ENCODE measurements at places on chromosomes 2 and 18.

DNA sequence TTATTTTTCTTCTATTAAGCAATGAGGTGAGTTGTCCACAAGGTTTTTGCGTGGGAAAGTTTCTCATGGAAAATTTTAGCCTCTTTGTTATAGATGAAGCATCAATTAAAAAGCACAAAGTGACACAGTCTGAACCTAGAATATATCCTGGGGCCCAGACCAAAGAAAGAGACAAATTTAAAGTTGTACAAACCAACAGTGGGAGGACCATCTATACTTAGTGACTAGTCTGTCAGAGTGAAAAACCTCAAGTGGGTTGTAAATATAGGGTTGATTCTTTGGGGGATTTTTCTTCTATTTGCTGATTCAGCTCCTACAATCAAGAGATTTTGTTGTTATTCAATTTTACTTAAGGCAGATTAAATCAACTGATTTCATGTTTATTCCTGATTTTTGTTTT, 256.2 kb downstream of the SATB2 start:
- DNase-seq: no peak

DNA sequence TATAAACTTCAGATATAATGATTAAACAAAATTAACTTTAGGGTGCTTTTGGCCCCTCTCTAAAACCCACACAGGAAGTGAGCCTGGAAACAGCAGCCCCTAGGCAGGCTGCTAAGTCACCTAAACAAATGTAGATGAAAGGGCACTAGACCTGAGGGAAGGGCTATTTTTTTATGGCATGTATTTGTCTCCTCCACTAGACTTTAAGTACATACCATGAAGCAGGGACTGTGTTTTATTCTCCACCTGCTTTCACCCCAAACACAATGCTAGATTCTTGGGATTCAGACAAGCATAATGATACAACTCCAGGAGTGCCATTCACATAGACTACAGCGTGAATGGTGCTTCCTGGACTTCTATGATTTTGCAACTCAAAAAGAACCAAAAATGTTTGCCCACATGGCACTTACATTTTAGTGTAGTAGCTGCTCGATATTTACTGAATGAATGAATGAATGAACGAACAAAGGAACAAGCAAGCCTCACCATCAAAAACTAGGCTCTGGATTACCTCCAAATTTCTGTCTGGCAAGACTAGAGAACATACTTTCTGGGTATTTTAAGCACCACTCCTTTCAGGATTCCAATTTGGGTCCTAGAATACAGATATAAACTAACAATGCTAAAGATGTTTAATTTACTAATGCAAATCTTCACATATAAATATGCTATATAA, 10.1 kb downstream of the ATAD2B start:
- DNase-seq: no peak

DNA sequence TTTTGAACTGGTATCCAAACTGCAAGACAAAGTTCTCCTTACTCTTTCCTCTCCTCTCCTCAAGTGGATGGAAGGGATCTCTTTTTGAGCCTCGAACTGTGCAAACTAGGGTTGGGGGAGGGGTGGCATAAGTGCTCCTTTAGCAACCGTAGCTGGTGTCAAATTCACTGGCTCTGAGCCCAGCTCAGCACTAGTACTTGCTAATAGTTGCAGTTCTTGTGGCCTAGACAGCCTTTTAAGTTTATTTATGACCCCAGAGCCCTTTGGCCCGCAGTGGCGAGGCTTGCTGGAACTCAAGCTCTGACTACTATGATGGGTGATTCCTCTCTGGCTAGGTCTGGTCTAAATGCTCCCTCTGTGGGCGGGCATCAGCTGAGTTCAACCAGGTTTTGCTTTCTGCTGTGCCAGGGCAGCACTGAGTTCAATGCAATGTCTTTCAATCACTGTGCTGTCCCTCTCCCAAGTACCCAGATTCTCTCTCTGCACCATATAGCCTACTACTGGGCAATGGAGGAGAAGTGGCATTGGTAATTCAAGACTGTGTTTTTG, 528.4 kb upstream of the SYT4 start:
- DNase-seq: no peak

GRCh38 chr2:228614741-228615140, 433.3 kb upstream of the SPHKAP start:
- no peak for DNase-seq

- no peak for DNase-seq
Observed at GRCh38 chr2:62774555-62775366, 69.2 kb downstream of the EHBP1 start.

GRCh38 chr2:224658780-224659405, 57.3 kb downstream of the CCDC195 start:
- DNase-seq: no peak

DNA sequence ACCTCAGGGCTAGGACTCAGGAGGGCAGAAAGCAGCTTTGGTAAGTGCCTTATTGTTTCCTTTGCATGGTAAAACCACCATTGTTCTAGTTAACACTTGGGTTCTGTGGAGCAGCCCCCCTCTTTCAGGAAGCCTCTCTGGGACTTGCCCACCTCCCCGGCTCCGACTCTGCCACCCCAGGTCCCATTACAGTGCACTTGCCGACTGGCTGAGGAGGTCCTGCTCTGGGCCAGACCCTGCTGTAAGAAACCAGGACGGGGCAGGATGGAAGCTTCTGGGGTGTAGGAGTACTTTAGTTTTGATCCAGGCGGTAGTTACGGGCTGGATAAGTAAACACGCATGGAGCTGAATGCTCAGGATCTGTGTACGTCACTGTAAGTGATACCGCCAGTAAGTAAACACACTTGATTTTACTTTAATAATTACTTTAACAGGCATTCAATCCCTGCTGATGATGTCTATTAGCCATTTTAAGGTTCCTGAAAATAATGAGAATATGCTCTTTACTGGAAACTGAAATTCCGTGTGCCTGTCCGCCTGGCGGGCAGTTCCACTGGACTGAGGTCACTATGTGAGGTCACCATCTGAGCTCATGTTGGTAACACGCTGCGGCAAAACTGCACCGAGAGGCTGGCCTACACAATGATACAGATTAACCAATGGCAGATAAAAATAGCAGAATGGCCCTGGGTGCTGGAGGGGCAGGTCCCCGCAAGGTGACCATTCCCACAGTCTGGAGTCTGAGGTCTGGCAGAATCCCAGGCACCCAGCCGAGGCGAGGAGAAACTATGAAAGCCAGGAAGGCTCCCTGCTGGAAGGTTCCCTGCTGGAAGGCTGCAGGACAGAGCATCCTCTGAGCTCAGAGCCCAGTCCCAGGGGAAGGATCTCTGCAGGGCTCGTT, 25.2 kb downstream of the HS1BP3 start:
- DNase-seq: no peak

DNA sequence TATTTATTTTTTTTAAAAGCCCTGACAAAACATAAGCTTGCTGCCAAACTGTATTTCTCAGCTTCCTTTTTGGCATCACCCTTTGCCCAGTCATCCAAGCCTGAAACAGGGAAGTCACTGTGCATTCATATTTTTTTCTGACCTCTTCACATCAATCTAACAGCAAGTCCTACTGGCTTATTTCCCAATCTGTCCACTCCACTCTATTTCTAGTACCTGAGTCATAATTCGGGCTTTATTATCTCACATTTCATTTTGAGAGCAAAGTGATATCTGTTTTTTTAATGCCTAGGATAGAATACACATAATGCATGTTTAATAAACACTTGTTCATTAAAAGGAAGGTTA, 5.1 kb downstream of the HNMT start:
- DNase-seq: no peak

- DNase-seq: no peak
Observed at GRCh38 chr2:20169796-20170703, 54.9 kb downstream of the SDC1 start.

DNA sequence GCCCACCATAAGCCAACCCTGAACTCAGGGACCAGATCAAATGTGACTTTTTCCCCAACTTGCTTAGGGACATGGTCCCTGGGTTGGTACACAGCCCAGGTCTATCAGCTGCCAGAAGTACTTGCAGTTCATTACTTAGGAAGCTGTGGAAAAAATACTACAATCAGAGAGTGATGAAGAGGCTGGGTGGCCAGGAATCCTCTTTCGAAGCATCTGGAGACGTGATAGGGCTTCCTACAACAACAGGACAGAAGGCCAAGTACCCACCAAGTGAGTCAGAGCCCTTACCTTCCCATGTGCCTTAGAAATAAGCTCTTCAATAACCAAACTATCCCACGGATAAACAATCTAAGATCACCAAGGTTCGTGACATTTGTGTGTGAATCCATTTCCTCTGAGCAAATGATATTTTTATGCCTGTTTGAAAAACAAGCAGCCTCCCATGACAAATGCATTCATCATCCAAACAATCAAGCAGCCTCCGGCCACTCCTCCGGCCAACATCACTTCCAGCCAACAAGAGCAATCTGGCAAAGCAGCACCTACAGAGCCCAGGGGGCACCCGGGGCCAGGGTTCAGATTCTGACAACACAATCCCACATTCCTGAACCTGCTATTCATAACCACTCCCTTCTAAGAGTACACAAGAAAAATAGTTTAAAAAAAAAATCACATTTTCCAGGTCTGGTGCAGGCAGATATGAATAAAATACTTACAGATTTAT, 26.4 kb downstream of the TBC1D8 start:
- DNase-seq: no peak

DNA sequence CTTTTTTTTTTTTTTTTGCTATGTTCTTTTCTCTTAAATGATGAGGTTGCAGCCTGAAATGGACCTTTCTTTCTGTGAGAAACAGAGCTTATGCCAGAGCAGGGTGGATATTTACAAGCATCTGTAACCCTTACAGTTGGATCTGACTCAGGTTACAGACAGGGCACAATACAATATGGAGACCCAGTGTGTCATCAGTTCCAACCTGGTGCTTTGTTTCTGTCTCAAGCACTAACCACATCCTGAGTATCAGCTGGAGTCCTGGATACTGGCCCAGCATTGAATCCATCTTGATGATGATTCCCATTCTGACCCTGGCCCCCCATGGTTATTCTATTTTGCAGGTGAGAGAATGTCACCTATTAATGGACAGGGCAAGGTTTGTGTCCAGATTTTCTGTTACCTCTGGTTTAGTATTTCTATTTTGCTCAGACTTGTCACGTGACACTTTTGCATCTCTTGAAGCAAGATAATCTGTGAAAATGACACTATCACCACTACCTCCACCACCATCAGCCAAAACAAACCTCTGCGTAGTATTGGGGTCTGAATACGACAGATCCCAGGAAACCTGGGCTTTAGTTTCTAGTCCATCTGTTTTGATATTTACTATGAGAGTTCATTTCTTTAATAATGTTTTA, 174.0 kb downstream of the CCDC85A start:
- DNase-seq: no peak

DNA sequence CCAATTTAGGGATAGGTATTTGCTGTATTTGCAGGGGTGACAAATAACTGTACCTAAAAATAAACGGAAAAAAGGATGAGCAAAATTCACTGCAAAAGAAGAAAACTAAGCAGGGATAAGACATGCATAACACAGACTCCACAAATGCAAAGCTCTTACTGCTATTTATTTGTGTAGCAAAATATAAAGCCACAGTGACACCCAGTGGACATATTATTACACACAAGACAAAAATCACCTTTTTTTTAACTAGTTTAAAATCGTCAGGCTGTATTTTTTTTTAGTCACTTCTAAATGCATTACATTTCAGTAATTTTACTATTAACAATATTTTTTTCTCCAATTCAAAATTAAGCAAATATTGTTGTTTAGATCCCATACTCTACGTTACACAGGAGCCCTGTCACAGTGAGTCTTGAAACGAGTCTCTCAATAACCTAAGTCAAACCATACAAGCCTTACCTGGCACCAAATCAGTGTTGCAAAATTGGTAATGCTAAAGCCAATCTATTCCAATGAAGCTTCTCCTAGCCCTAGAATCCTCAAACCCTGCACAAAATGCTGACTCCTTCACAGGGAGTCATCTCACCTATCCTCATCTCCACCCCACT, 23.7 kb downstream of the METTL4 start:
- DNase-seq: peak; percentile 50

GRCh38 chr2:134351016-134351415, 97.1 kb downstream of the MGAT5 start:
- DNase-seq: no peak

GRCh38 chr2:146602383-146602782, 1242.4 kb upstream of the ACVR2A start:
- DNase-seq: no peak

- no peak for DNase-seq
Observed at GRCh38 chr18:57864615-57865121, 61.6 kb upstream of the ATP8B1 start.

- DNase-seq: no peak
Observed at GRCh38 chr2:85756822-85757435, 3.1 kb downstream of the ATOH8 start.

GRCh38 chr2:505941-506340, 171.3 kb downstream of the TMEM18 start:
- DNase-seq: no peak

DNA sequence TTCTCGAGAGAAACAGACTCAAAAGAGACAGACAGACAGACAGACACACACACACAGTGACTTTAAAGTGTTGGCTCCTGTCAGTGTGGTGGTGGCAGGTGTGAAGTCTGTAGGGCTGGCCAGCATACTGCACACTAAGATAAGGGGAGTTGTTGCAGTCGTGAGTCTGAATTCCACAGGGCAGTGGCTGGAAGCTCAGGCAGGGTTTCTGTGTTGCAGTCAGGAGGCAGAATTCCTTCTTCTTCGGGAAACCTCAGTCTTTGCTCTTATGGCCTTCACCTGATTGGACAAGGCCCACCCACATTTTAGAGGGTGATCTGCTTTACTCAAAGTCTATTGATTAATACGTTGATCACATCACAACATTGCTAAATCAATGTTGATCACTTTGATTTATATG, 478.4 kb upstream of the HS6ST1 start:
- DNase-seq: no peak

DNA sequence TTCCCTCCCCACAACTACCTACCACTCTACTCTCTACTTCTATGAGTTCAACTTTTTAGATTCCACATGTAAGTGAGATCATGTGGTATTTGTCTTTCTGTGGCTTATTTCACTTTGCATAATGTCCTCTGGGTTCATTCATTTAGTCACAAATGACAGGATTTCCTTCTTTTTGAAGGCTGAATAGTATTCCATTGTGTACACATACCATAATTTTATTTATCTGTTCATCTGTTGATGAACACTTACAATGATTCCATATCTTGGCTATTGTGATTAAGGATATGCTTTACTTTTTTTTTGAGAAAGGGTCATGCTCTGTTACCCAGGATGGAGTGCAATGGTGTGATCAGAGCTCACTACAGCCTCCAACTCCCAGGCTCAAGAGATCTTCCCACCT, 73.6 kb downstream of the ICA1L start:
- DNase-seq: no peak

- DNase-seq: no peak
Observed at GRCh38 chr18:63980896-63981460, 11.1 kb downstream of the SERPINB8 start.

DNA sequence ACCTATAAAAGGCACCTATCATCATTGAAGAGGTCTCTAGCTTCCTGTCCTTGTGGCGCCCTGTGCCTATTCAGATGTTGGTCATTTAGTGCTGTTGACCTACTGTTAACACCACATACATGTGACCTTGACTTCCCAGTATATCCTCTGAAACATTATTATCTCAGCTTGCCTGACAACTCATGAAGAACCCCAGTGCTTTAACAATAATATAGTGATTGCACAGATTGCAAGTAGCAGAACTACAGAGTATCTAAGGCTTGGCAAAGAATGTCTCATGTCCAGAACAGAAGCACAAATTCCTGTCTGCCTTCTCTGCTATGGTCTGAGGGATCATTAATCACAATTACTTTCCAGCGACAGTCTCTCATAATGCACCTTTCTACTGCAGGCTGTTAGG, 165.3 kb downstream of the LCLAT1 start:
- no peak for DNase-seq

All from D341Med (cell line).